Activated CD4-positive, alpha-beta T cell treated with anti-CD3 and anti-CD28 coated beads, Interleukin-2, amount 10 ng/mL, durations not matched to agents 7 days and 5 days (primary cell): ENCODE measurements at places on chromosomes 13 and 19.
A peak's percentile ranks its signal among the peaks of the same experiment; 100 is the strongest.

GRCh38 chr19:45508861-45509691, 1.8 kb downstream of the VASP start:
- DNase-seq, result peak; percentile 43
- H3K36me3 ChIP-seq, result peaks cover 13% of the 10 kb centered on the region
- peaks cover 61% of the 10 kb centered on the region for H3K4me1 ChIP-seq
- H3K4me3 ChIP-seq, result peak overlapping the region; percentile 83
- peak overlapping the region; percentile 86 for H3K27ac ChIP-seq

DNA sequence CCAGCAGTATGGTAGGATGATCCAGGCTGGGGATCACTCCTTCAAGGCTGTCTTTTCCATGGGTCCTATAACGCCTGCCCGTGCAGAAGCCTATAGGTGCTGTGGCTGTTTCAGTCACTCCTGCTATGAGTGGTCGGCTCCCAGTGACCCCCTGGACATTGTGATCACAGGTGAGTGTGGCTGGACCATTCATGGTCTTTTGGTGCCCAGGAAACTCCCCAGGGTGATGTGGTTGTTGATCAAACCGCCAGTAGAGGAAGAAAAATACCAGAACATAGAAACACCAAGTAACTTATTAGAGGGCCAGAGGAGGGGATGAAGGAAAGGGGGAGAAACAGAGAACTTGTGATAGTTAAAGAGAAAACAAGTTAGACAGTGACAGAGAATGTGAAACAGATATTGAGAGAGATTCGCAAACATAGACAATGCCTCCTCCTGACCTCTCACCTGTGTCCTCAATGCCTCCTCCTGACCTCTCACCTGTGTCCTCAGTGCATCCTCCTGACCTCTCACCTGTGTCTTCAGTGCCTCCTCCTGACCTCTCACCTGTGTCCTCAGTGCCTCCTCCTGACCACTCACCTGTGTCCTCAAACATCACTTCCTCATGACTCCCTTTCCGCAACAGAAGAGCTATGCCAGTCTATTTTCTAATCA, 19.4 kb downstream of the LAIR2 start:
- H3K27me3 ChIP-seq, result peaks cover 2% of the 10 kb centered on the region
- peak overlapping the region; percentile 68 for H3K4me3 ChIP-seq
- H3K4me1 ChIP-seq, result peaks cover 62% of the 10 kb centered on the region
- DNase-seq, result no peak
- peak overlapping the region; percentile 83 for H3K27ac ChIP-seq
- H3K36me3 ChIP-seq, result no peaks in the 10 kb centered on the region

DNA sequence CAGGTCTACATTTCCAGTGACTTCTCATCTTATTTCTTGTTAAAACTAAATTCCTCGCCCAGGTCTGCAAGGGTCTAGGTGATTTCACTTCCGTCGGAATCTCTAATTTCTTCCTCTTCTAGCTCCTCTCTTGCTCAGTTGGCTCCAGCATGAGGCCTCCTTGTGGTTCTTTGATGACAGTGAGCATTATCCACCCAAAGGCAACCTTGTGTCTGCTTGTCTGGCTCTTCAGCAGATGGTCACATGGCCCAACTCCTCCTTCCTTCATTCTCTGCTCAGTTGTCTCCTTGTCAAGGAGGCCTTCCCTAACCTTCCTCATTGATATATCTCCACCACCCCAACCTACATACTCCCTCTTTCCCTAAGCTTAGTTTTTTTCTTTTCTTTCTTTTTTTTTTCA, 1391.4 kb downstream of the EFNB2 start:
- peaks cover 18% of the 10 kb centered on the region for H3K4me1 ChIP-seq
- H3K4me3 ChIP-seq, result no peak overlapping the region
- H3K27ac ChIP-seq, result no peak overlapping the region
- H3K36me3 ChIP-seq, result no peaks in the 10 kb centered on the region
- H3K27me3 ChIP-seq, result no peaks in the 10 kb centered on the region
- DNase-seq, result no peak

- DNase-seq, result no peak
- H3K4me3 ChIP-seq, result no peak overlapping the region
- no peak overlapping the region for H3K27ac ChIP-seq
- no peaks in the 10 kb centered on the region for H3K36me3 ChIP-seq
- H3K4me1 ChIP-seq, result peaks cover 34% of the 10 kb centered on the region
- peaks cover 7% of the 10 kb centered on the region for H3K27me3 ChIP-seq
Observed at GRCh38 chr13:111382411-111382810, 62.0 kb downstream of the TEX29 start.

- no peaks in the 10 kb centered on the region for H3K27me3 ChIP-seq
- H3K27ac ChIP-seq, result no peak overlapping the region
- H3K4me3 ChIP-seq, result no peak overlapping the region
- DNase-seq, result no peak
- H3K4me1 ChIP-seq, result no peaks in the 10 kb centered on the region
- peaks cover 3% of the 10 kb centered on the region for H3K36me3 ChIP-seq
Observed at GRCh38 chr13:46484561-46484960, 68.4 kb upstream of the LRCH1 start.

DNA sequence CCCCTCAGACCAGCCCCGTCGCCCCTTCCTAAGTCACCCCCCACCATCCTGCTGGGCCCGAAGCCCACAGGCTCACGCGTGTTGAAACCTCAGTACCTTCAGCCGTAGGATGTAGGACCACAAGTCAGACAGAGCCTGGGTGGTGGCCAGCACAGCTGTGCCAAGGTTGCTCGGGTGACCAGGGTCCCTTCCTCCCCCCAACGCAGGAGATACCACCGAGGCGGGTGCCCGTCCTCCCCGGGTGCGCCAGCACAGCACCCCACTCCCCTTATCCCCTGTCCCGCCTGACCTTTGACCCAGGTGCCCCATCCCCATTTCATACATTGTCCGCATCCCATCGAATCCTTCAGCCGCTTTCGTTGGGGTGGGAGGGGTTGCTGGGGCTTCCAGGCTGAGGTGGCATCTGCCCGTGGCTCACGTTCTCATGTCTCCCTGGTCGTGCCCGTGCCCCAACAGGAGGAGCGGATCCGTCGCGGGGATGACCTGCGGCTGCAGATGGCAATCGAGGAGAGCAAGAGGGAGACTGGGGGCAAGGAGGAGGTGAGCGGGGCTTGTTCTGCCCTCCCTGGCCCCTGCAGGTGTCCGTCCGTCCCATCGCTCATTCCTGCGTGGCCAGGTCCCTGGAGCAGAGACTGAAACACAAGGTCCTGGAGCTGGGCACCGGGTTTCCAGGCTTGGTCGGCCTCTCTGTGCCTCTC, 14.5 kb downstream of the EPN1 start:
- H3K4me3 ChIP-seq, result no peak overlapping the region
- peaks cover 3% of the 10 kb centered on the region for H3K4me1 ChIP-seq
- H3K27ac ChIP-seq, result no peak overlapping the region

DNA sequence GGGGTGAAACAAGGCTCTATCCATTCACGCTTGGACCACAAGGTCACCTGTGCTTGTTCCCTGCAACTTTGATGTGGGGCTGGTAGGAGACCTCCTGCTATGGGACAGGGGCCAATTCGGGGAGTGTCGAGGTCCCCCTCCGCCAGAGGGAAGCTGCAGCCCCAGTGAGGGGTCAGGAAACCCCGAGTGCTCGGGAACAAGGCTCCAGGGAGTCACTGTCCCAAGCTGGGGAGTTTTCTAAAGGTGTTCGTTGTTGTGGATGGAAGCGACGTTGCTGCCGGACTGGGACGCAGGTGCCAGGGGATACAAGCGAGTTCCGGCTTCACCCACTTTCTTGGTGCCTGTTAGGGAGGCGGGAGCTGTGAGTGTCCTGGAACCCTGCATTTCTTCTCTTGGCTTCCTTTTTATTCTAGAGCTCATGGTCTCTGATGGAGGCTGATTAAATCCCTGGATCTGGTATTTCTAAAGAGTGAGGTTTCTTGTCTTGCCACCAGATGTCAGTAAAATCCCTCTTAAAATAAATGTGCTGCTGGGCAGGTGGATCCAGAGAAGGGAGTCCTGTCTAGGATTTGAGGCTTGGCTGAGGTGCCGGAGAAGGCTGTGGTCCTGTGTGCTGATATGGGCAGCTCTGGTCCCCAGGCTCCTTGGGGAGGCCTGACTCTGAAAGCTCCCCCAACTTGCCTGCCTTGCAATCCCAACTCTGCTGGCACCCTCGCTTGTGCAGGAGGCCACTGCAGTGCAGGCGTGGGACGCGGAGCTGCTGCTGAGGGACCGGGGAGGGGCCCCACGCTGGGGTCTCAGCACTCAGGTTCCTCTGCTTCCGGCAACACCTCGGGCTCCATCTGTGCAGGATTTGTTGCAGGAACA, 153.9 kb downstream of the TEX29 start:
- H3K27me3 ChIP-seq, result no peaks in the 10 kb centered on the region
- no peak for DNase-seq
- no peak overlapping the region for H3K4me3 ChIP-seq
- H3K4me1 ChIP-seq, result no peaks in the 10 kb centered on the region
- H3K27ac ChIP-seq, result no peak overlapping the region

DNA sequence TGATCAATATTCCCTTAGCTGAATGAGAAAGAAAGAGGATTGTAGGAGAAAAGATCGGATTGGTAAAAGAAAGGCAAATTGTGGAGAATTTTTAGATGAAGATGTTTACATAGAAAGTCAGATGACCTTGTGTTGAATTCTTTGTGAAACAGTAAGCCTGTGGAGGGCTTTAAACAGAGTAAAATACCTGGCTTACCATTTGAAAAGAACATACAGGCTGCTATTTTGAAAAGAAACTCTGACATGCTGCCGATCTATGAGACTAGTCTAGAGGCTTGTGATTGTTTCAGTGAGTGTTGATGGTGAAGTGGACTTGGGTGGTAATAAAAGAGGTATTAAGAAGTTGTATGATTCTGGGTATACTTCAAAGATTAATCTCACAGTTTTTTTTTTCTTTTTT, 938.9 kb upstream of the PRR20A start:
- H3K36me3 ChIP-seq, result no peaks in the 10 kb centered on the region
- H3K27ac ChIP-seq, result no peak overlapping the region
- no peaks in the 10 kb centered on the region for H3K4me1 ChIP-seq

DNA sequence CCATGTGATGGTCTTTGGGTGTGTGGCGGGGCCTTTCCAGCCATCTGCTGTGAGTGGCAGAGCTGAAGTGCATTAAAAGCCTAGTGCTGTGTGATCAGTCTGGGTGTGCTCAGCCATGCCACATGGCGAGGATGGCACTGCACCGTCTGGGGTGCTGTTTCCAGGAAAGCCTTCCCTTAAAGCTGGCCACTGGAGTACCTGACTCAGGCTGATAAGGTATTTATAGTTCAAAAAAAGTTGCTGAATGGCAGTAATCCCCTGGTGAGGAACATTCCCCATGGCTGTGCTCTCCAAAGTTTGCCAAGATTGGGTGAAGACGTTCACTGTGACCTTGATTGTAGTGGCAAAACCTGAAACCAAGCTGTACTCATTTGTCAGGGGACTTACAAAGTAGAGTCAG, 6.0 kb downstream of the GPI start:
- DNase-seq, result no peak
- no peaks in the 10 kb centered on the region for H3K27me3 ChIP-seq
- no peak overlapping the region for H3K4me3 ChIP-seq
- H3K36me3 ChIP-seq, result peaks cover 60% of the 10 kb centered on the region
- peak overlapping the region; percentile 25 for H3K27ac ChIP-seq

- H3K27me3 ChIP-seq, result peaks cover 13% of the 10 kb centered on the region
- H3K27ac ChIP-seq, result no peak overlapping the region
- peaks cover 17% of the 10 kb centered on the region for H3K4me1 ChIP-seq
- DNase-seq, result no peak
- H3K36me3 ChIP-seq, result peaks cover 20% of the 10 kb centered on the region
Observed at GRCh38 chr19:55590617-55591016, 8.7 kb downstream of the FIZ1 start.

- H3K27ac ChIP-seq, result no peak overlapping the region
- no peaks in the 10 kb centered on the region for H3K36me3 ChIP-seq
- no peaks in the 10 kb centered on the region for H3K27me3 ChIP-seq
- no peaks in the 10 kb centered on the region for H3K4me1 ChIP-seq
Observed at GRCh38 chr19:46321653-46322052, 24.8 kb downstream of the HIF3A start.

DNA sequence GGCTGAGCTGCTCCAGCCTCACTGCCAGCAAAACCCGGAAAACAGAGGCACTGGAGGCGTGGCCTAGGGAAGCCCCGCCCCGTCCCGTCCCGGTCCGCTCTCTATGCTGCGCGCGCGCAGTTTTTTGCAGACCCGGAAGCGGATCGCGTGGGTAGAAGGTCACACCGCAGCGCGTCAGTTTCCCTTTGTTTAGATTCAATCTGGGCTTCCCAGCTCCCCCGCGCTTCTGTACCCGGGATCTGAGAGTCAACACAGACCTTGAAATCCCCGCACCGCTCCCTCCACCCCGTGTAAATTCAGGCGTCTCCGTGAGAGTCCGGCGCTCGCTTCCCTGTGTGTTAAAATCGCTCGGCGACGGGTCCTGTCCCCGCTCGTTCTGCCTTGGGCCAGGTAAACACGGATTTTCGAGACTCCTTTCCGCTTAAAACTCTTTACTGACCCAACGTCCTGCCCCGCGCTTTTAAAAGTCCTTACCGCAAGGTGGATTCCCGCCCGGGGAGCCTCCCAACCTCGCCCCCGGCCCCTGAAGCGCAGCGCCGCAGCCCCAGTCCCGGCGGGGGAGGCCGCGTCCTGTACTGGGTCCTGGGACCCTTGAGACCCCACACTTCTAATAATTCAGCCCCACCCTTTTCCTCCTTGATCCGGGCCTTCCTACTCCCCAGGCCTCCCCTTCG, at the start of gene ZNF610:
Gene ZNF610, plus strand, starts transcription at position 127 of the 674 bp plus-strand sequence. CDS start 12,930 bp downstream, outside the sequence.
- peaks cover 15% of the 10 kb centered on the region for H3K4me1 ChIP-seq
- H3K27me3 ChIP-seq, result no peaks in the 10 kb centered on the region
- DNase-seq, result peak; percentile 91
- peak within 1 kb of the TSS; percentile 92 for H3K4me3 ChIP-seq

DNA sequence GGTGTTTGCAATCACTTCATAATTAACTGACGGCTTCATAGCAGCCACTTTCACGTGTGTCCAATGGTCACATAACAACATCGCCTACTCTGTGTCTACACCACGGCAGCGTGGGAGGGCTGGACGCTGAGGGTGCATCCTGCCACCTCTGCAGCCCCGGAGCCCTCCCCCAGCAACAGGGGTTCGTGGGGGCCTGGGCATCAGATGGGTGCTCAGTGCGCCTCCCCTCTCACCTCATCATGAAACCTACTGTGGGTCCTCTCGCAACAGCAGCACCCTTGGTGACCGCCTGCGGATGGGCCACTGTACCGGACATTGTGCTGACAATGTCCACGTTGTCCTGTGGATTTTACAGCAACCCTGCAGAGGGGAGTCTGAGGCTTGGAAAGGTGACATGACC, 193.5 kb downstream of the UQCRFS1 start:
- DNase-seq, result no peak
- H3K4me1 ChIP-seq, result no peaks in the 10 kb centered on the region
- H3K27ac ChIP-seq, result no peak overlapping the region
- H3K27me3 ChIP-seq, result no peaks in the 10 kb centered on the region
- H3K36me3 ChIP-seq, result no peaks in the 10 kb centered on the region

- H3K27ac ChIP-seq, result no peak overlapping the region
- no peak overlapping the region for H3K4me3 ChIP-seq
- no peak for DNase-seq
- no peaks in the 10 kb centered on the region for H3K4me1 ChIP-seq
Observed at GRCh38 chr13:45941261-45941660, 89.7 kb upstream of the SIAH3 start.
